ENCODE measurements at places on chromosomes 1 and 21.

DNA sequence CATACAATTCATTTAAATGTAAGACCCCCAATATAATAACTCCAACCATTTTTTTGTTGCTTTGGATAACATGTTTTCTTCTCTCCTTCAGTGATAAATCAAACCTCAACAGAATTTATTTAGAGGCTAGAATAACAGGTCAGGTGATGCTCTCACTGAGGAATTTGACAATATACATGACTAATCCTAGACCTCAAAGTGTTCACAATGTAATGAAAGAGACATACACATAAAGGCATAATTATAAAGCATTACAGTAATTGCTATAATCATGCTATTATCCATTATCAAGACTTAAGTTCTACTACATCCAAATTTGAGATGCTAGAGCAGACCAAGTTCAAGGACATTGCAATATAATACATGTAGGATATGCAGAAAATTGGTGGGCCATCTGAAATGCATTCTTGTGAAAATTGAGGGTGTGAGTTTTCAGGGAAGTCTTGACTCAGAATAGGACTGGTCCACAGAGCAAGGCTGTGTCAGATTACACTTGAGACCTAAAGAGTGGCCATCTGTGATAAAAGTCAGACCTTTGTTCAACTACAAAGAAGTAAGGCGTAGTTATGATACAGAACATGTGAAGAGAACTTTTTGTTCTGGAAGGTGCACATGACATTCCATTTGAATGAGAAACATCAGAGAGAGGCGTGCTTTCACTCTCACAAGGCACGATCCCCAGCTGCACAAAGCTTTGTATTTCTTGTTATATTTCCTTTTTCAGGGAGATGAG is 45.5 kb downstream of the UTP25 start:
- no peak for DNase-seq

DNA sequence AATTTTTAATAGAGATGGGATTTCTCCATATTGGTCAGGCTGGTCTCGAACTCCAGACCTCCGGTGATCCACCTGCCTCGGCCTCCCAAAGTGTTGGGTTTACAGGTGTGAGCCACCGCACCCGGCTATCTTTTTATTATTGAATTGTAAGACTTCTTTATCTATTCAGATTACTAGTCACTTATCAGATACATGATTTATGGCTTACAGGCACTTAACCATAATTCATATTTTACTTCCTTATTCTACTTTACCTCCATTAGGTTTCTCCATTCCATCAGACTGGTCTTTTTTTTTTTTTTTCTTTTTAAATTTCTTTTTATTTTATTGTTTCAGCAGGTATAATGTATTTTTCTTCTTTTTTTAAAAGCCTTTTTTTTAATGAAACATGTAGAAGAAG is 4.4 kb downstream of the TMEM183A start:
- DNase-seq, result no peak

DNA sequence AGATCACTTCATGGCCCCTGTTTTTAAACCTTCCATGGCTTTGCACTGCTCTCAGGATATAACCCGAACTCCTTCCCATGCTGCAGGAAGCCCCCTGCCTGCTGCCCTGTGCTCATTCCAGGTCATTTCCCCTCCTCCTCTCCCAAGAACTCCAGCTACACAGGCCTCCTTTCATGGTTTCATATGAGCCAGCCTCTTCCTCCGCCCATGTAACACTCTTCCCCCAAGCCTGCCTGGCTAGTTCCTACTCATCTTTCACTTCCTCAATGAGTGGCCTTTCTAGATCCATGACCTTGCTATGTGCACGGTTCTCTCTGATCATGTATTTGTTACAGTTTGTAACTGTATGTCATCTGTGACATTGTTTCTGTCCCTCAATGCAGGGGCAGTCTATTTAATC is 3.1 kb upstream of the NCF2 start:
- DNase-seq, result no peak

GRCh38 chr1:240516069-240516468 is 95.9 kb downstream of the GREM2 start:
- DNase-seq, result no peak

DNA sequence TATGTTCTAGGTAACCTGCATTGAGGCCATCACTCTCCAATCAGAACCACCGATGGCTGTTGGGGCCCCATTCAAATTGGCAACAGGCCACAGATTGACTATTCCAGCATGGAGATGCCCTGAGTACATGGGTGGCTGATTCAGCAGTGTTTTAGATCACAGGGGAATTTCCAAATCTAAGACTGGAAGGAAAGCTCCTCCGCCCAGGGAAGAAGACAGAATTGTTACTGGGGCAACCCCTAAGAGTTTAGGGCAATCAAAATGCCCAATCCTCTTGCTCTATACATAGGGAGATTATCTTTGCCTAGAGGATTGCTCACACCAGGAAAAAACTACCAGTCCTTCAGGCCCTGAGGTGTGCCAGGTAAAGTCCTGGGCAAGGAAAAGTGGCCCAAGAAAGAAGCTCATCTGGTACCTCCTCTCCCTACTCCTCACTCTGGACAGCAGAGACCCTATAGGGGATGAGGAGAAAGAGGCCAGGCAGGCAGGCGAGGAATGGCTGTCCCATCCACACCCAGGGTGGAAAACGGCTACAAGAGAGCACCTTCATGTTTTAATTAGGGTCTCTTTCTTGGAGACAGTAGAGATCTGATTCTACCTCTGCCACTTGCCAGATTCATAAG is 5.8 kb downstream of the S100A8 start:
- DNase-seq, result no peak

DNA sequence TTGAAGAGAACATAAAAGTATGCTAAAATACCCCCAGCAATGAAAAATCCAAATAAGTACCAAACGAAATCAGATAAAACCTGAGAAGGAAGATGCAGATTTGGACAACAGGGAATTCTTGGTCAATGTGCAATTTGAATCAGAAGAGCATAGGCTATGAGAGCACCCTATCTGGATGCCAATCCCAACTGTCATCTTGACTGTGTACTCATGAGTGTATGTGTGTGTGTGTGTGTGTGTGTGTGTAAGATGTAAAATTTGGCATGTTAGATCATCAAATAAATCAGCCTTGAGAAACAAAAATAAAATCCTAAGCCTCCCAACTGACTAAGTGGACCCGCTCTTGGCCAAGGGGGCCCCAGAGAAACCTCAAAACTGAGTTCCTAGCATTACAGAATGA is 18.0 kb upstream of the SPRR2G start:
- DNase-seq, result no peak

DNA sequence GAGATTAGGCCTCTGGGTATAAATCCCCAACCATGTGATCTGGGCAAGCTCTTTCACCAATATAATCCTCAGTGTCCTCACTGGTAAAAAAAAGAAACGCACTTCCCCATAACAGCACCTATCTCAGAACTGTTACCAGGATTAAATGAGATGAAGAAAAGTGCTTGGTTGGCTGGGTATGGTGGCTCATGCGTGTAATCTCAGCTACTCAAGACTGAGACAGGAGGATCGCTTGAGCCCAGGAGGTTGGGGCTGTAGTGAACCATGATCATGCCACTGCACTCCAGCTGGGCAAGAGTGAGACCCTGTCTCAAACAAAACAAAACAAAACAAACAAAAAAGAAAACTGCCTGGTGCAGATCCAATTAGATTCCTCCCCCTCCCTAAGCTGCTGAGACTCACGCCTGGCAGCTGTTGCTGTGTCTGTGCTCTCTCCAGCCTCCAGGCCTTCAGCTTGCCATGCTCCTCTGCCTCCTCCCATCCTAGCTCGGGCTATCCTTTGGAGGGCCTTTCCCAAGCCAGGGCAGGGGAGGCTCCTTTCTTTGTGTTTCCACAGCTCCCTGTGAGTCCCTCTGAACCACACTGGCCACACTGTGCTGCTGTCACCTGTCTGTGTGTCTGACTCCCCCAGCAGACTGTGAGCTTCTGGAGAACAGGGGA is 19.0 kb downstream of the CYB5RL start:
- DNase-seq, result no peak
